ENCODE measurements at places on chromosomes 7 and 10.

DNA sequence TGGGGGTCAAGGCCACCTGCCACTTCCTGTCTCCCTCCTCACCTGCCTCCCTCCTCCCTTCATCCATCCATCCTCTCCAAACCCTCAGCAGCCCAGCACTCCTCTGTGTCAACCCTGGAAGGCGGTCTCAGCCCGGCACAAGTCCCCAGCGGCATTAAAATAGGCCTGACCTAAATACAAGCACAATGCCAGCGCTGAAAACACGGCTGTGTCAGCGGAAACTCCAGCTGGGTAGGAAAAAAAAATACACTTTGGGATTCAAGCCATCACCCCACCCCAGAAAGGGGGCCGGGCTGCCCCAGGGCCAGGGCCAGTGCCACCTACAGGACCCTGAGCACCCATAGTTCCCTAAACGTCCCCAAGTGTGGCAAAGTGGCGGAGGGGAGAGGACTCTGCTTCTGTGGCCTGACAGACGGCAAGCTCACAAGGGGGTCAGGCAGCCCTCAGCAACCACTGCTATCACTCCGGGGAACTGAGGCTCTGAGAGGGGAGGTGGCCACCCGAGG, 22.7 kb upstream of the GTF2IRD1 start:
- no peak for DNase-seq

DNA sequence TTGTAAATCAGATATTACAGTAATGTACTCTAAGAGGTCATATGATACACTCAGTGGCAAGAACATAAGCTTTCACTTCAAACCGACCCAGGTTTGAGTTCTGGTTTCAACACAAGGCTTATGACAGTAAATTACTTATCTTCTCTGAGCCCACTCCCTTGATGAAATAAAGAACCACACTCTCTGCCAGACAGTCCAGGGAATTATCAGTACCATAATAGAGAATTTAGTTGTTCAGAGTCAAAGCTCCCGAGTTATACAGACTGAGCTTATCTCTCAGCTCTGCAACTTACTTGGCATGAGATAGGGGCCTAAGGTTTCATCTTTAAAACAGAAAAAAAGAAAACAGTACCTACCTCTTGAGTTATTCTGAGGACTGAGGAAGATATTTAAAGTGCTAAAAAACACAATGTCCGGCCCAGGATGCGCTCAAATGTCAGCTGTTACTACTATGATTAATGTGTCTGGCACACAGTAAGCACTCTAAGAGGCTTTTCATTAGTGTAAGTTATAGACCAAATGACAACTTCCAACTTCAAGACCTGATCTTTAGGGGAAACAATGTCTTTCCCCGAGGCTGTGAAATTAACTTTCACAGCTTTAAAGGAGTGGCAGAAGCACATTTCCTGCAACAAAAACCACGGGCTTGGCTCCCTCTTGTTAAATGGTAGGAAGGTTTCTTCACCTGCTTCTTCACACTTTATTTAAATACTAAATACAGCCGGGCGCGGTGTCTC, 38.1 kb downstream of the UBE2H start:
- DNase-seq: no peak

- no peak for DNase-seq
Measured at GRCh38 chr7:20931739-20932138, 145.1 kb upstream of the SP8 start.

DNA sequence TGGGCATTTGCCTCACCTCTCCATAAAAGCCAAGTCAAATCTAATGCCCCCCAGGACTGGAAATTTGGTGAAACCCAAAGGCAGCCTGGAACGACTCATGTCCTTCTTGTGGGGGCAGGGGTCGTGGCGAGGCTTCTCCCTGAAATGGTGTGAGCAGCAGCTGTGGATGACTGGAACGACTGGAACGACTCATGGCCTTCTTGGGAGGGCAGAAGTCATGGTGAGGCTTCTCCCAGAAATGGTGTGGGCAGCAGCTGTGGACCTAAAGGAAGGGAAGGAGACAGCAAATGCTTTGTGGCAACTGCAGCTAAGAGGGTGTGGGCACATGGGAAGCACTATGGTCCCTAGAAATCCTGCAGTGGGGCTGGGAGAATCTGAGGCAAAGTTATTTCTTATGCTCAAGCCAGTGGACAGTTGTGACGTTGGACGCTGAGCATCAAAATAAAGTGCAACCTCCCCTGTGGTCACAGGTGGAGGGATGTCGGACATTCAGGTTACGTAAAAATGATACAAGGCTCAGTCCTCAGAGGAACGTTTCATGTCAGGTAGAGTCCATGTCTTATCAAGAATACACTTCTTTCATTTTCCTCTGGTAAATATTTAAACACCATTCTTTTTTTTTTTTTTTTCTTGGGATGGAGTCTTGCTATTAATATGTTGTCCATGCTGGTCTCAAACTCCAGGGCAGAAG, 107.0 kb upstream of the KIF5B start:
- DNase-seq: peak; percentile 12

- no peak for DNase-seq
Measured at GRCh38 chr7:88589927-88590326, 169.6 kb upstream of the ZNF804B start.

- no peak for DNase-seq
Measured at GRCh38 chr10:86868353-86868752, 89.1 kb downstream of the MMRN2 start.

DNA sequence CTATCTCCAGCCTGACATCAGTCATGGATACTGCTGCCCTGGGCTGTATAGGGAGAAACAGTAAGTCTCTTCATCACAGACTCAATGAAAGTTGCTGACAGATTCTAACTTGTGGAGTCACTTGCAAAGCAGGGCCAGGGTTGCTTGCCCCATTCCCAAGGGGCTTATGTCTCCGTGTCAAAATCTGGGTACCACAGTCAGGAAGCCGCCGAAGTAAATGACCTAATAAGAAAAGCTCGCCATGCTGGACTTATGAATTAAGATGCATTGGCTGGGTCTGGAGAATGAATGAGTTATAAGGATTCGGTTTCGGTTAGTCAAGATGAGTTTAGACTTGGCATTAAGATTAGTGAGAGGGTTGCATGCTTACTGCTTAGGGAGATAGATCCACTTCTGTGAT, 10.8 kb upstream of the OR6V1 start:
- no peak for DNase-seq

- no peak for DNase-seq
Measured at GRCh38 chr10:30928742-30929141, 102.9 kb downstream of the ZNF438 start.

GRCh38 chr7:144830024-144830785, 5.6 kb downstream of the TPK1 start:
- peak; percentile 35 for DNase-seq

- no peak for DNase-seq
Measured at GRCh38 chr10:82625512-82626189, 750.7 kb downstream of the NRG3 start.

- peak; percentile 55 for DNase-seq
Measured at GRCh38 chr7:3272691-3273141, 28.3 kb upstream of the SDK1 start.

- peak; percentile 99 for DNase-seq
Measured at GRCh38 chr7:75732764-75733630, 5.7 kb downstream of the HIP1 start.

DNA sequence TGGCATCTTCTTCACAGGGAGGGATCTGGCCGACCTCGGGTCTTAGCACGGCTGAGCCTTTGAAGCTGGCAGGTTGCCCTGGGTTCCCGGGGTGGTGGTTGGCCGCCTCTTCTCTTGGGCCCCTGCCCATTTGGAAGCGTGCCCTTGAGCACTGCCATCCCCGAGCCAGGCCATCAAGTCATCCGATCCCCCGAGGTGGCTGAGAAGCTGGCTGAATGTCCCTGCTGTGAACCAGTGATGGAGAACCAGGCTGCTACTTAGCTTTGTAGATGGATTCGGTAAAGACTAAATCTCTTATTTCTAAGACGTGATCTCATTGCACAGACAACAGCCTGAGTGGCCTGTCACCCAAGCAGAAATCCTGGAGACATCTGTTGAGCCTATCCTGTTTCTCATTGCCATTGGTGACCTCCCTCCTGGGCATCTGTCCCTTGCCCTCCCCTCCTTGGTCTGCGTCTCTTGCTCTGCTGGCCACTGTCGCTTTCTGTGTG, 74.3 kb downstream of the GRK5 start:
- no peak for DNase-seq

- DNase-seq: peak; percentile 96
Measured at GRCh38 chr7:131164025-131164925, 163.4 kb upstream of the MKLN1 start.

DNA sequence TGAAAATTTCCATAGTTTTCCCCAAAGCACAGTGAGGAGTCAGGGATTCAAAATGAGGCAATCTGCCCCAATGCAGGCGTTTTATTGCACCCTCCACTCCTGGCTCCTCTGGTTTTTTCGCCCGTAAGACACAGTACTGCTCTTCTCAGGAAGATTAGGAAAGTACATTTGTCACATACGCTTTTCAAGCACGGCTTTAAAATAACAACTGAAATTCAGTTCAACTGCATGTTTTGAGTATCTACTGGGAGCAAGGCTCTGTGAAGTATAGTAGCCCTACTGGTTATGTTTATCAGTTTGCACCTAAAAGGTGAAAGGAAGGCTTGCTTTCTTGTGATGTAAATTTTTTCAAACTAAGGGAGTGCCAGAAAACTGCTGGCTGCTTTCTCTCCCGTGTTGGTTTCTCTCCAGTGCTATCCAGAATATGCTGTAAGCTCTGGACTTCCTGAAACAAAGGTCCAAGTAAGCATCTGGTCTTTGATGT, 1.9 kb upstream of the SGMS1 start:
- DNase-seq: peak; percentile 22

- DNase-seq: peak; percentile 72
Measured at GRCh38 chr10:17227367-17228090, 512 bp upstream of the VIM start.

DNA sequence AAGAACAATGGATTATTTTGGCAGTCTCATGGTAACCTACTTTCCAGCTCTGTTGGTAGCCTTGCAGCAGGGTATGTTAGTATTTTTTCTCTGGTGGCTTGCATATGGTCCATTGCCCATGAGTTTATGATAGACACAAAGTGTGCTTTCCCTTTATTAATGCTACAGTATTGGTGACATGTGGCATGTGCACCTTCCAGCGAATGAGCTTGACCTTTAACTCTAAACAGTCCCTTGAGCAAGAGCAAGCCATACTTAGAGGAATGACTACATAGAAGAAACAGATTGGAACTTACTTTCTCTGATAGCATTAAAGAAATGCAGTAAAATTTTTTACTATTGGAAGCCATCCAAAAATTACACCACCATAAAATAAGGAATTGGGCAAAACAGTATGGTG, 73.9 kb downstream of the VTI1A start:
- no peak for DNase-seq

GRCh38 chr7:138886501-138886917, 88.5 kb upstream of the ATP6V0A4 start:
- peak; percentile 82 for DNase-seq

DNA sequence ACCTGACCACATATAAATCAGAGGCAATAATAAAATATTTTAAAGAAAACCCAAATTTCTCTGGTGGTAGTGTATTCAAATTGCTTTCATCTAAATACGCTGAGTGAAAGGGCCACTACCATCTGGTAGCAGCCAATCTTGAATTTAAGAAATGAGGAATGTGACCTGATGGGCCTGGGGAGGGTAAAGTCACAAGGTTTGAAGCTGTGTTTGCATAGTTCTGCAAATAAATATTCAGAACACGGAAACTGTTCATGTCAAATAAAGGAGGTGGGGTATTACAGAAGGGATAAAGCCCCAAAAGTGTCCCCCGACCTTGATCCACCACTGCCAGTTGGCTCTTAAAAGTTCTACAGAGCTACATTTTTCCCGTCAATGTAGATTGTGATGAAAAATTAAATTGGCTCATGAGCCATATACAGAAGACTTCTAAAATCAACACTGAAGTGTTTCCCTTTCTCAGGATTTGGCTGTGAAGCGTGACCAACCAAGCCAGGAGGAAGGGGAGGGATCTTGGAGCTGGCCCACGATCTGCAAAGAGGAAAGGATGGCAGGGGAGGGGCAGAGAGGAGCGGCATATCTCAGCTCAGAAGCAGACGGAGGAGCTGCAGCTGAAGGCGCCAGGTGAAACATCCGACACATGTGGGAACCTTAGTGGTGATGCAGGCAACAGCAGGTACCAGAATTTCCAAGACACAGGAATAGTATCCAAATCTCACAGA, 39.6 kb downstream of the MPP7 start:
- DNase-seq: no peak

- peak; percentile 40 for DNase-seq
Measured at GRCh38 chr7:30019960-30020359, 6.5 kb downstream of the FKBP14 start.

DNA sequence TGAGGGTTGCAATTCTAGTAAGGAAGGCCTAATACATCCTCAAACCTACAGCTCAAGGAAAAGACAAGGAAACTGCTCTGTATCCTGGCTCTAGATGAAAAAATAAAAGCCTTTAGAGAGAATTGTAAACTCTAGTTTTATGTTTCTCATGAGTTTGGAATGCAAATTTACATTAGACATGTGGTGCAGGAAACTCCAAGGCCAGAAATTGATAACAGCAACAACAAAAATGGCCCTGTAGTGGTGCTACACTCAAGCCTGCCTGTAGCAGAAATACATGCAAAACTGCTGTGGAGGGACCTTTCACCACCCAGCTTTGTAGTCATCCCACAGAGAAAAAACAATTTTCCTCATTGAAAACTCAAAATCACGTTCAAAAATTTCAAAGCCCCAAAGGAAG, 546.7 kb upstream of the LRRN3 start:
- peak; percentile 32 for DNase-seq

DNA sequence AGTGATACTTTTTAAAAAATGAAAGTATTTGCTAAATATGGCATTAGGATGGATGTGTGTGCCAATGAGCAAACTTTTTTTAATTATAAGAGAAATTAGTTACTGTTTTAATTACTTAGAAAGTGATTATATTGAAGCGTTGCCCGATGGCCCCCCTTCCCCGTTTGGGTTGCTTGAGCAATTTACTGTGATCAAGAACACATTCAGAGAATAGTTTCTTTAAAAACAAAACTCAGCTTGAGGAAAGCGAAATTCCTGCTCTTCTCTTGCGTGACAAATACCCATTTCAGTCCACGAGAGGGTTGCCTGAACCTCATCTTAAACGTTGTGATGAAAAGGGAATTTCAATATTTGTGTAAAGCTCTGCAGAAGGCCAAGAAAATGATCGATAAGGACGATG, 234.1 kb downstream of the GATA3 start:
- DNase-seq: no peak

GRCh38 chr7:15087771-15088170, 185.2 kb upstream of the DGKB start:
- DNase-seq: no peak

GRCh38 chr10:80718024-80718423, 180.3 kb downstream of the SH2D4B start:
- DNase-seq: no peak

DNA sequence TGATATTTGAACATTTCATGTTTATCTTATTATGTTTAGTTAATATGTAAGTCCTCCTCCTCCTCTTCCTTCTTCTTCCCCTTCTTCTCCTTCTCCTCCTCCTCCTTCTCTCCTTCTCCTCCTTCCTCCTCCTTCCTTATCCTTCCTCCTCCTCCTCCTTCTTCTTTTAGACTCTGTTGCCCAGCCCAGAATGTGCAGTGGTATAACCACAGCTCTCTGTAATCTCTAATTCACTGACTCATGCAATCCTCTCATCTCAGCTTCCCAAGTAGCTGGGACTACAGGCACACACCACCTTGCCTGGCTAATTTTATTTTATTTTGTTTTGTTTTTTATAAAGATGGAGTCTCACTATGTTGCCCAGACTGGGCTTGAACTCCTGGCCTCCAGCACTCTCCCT, 83.4 kb upstream of the ODAD2 start:
- peak; percentile 45 for DNase-seq

All from ELR (cell line).